ENCODE measurements at places on chromosomes 7 and 10.

DNA sequence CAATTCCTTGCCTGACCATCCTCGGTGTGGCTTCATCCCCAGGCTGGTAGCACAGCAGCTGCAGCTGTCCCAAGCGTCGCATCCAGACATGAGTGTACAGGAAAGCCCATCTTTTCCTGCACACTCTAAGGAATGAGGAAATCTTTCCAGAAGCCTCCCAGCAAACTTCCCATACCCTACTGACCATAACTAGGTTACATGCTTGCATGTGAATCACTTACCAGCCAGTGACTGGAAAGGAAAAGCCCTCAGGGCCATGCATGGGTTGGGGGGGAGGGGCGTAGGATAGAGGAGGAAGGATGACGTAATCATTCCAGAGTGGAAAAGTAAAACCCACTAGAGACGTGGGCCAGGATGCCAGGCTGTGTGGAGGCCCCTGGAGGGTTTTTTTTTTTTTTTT is 18.9 kb upstream of the ZNF212 start:
- peak; percentile 90 for DNase-seq

DNA sequence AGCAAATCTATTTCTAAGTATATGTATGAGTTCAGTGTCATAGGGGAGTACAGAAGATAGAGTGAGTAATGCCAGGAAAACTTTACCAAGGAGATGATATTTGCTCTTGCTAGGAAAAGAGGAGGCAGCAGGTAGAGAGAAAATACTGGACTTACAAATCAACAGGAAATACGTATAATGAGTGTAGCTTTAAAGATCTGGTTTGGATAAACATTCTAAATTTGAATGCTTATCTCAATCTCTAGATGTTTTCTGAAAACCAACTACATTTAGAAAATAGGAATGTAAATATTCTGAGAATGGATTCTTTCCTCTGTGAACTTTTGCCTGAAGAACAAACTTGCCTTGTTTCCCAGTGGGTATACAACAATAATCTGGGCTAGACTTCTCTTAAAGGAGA is 46.9 kb upstream of the GNAI1 start:
- peak; percentile 82 for DNase-seq

DNA sequence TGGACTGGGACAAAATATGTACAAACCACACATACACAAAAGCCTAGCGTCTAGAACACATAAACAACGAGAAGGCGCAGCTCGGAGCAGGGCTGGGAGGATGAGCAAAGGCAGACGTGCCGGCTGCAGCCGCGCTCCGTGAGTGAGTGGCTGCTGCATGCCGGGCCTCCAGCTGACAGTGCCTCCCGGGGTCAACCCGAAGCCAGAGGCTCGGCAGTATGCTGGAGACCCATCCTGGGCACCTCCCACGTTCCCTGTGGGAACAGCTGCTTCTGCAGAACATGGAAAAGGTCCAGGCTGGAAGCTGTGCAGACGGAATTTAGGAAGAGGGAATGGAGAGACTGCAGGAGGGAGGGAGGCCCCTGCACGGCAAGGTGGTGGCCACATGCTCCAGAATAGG is 3.6 kb upstream of the GPR146 start:
- no peak for DNase-seq

DNA sequence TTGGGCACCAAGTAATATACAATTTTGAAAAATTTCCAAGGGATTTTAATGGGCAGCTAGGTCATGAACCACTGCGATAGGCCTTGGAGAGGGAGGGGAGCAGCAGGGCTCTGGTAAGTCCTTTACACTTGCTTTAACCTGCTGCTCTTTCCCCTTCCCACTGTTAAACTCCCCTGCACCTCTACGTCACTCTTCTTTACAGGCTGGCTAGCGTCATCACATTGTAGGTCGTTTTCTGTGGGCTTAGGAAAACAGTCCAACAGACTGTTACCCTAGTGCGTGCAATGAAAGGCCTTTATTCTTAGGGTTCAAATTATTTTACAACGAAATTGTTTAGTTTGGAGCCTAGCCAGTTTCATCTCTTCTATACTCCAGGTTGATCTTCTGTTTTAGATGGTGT is 235.7 kb downstream of the AUTS2 start:
- DNase-seq: no peak

GRCh38 chr7:142436601-142437000 is 178.7 kb upstream of the PRSS58 start:
- DNase-seq: no peak

DNA sequence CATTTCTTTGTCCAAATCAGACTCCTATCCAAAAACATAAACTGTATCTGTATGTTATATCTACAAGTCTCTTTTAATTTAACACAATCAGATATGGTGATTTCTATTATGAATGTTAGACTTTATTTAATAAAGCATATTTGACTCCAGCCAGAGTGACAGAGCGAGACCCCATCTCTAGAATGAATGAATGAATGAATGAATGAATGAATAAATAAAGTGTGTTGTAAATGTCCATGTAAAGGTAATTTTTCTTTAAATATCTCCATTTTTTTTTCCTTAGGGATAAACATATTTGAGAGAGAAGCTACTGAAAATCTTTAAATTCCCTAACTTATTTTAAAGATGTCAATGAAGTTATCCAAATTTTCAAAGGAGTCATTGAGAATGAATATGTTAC is 18.1 kb upstream of the ALDH18A1 start:
- no peak for DNase-seq

DNA sequence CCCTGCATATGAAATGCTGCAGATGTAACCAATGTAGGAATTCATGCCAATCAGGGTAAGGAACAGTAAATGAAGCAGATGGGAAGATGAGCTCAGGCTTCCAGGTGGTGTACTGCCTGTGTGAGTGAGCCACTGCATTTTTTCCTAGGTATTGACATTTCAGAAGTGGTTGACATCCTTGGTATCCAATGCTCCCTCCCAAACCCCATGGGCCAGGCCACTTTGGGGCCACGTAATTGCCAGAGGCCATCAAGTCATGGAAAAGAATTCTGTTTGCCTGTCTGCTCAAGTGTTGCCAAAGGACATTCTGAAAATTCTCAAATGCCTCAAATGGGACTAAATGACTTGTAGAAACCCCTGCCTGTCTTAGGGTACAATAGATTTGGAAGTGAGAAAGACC is 384.6 kb downstream of the GATA3 start:
- DNase-seq: peak; percentile 97

GRCh38 chr10:35218339-35218955 is 91.8 kb downstream of the CREM start:
- peak; percentile 99 for DNase-seq

DNA sequence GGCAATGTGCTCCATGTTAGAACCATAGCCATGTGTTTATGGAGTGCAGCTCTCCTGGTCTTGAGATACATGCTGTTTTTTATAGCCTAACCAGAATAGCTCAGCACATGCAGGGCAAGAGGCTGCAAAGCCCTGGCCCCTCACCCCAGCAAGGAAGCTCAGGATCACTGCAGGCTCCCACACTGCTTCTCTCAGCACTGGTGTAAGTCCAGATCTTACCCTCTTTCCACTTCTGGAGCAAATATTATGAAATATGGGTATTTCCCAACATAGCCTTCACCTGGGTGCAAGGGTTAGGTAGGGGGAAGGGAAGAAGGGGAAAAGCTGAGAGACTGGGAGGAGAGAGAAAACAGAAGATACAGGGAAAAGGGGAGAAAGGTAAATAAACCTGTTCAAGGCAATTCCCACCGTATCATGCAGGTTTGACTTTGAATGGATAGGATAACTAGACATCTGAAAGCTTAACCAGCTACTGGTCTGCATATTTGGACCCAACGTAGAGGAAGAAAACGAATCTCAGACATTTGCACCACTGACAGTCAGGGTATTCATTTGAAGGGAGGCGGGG is 19.7 kb downstream of the SKIDA1 start:
- no peak for DNase-seq

GRCh38 chr10:73585327-73585726 is 5.8 kb downstream of the USP54 start:
- no peak for DNase-seq

DNA sequence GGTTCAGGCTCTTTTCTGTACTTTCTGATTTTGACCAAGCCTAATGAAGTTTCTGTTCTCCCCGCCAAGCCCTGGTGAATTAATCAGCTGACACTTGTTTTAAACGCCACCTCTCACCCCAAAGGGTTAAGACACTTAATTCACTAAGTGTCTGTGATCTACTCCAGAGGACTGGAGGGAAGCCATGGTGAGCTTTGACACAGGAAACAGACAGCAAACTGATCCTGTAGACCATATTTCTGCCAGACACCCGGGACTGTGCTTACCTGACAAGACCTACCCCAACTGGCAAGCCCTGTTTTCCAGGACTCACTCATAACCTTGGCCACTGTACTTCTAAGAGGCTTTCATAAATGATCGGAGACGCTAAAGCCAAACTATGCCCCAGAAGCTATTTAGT is 126.0 kb downstream of the STRA8 start:
- DNase-seq: no peak

- no peak for DNase-seq
Measured at GRCh38 chr10:67606572-67606971, 89.4 kb downstream of the CTNNA3 start.

GRCh38 chr10:107081644-107082043 is 82.9 kb downstream of the SORCS1 start:
- no peak for DNase-seq

GRCh38 chr10:83178526-83178925 is 960.8 kb upstream of the GHITM start:
- no peak for DNase-seq

GRCh38 chr10:48634198-48634983 is 29.5 kb upstream of the ARHGAP22 start:
- no peak for DNase-seq

DNA sequence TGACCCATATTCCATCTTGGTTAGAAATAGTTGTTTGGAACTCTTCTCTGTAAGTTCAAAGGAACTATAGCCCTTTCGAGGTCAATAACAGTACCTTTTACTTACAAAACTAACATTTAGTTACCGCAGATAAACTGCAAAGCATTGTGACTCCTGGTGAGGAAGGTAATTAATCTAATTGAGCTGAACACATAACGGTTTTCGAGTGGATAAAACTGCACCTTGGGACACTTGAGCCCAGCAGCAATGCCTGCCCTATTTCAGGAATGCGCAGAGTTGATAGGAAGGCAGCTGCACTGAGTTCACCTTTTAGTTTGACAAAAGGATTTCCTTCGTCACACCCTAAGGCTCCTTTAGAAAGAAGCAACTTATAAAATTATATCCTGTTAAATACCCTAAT is 75.4 kb downstream of the JAZF1 start:
- peak; percentile 44 for DNase-seq

GRCh38 chr10:129771576-129771975 is 192.5 kb downstream of the EBF3 start:
- no peak for DNase-seq

DNA sequence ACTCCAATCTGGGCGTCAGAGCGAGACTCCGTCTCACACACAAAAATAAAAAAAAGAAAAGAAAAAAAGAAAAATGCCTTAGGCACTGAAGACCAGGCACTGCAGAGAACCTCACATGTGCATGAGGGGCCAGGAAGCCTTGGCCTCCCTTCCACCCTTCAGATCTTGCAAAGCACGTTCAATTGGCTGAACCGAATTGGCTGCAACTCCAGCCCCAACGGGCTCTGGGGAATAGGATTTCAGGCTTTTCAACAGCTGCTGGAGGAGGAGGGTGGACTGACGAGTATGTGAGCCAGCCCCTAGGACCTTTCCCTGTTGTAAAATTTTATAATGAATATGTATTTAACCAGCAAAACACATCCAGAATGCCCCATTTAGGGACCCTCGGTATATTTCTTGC is 16.7 kb downstream of the TMEM120A start:
- DNase-seq: no peak

GRCh38 chr10:117488004-117488403 is 54.5 kb upstream of the EMX2 start:
- DNase-seq: no peak

DNA sequence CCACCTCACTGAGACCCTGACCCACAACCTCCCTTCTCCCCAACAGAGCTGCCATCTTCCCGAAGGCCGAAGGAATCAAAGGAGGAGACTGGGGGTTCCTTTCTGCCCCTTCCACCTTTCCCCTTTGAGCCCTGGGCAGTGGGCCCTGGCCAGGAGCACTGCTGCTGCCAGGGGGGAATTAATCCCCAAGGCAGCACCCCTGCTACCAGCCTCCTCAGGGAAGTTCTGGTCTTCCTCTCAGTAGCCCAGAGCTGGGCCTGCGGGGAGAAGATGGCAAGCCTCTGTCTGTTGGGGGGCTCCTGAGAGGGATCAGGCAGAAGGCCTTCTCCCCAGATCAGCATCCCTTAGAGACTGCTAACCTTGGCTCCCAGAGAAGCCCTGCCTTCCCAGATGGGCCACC is 25.5 kb downstream of the DPCD start:
- DNase-seq: no peak

DNA sequence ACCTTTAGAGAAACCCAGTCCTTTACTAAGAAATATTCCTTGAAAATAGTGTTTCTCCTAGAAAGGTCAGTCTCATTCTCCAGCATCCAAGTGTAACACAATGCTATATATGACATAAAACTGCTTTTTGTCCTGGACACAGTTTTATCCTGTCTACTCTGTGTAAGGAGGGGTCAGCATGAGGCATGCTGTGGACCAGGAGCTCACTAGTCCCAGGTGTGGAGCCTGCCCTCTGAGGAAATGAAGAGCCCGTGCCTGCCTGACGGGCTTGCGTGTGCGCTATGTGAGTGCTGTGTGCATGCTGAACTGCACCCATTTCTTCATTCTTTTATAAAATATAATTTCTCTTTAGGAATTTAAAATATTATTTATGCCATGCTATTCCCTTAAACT is 182.8 kb upstream of the CDCA7L start:
- no peak for DNase-seq

GRCh38 chr10:128064970-128065580 is 61.1 kb downstream of the MKI67 start:
- DNase-seq: peak; percentile 92

- DNase-seq: peak; percentile 84
Measured at GRCh38 chr10:70758757-70759514, 26.2 kb downstream of the TBATA start.

DNA sequence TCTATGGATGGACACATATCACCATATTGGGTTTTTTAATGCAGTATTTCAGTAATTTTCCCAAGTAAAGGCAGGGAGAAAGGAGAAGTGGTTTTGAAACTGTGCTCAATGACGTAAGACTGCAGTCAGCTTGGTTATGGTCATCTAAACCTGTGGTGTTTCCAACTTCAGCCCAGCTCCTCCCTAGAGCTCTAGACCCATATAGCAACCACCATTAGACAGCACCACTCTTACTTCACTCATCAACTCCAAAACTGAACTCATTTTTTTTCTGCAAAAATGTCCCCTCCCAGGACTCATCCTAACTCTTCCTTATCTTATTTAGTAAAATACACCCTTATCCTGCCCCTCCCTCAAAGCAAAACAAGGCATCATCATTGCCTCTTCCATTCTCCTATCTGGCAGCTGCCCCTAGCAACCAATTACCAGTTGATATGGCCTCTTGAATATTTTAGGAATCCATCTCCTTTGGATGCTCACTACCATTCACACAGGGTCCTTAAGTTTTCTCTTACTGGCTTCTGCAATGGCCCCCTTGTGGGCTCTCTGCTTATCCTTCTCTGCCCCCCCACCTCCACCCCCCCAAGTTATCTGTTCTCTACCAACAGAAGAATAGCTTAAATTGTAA is 1.5 kb upstream of the RALA start:
- peak; percentile 33 for DNase-seq
